ENCODE measurements at places on chromosomes 3 and 15.

DNA sequence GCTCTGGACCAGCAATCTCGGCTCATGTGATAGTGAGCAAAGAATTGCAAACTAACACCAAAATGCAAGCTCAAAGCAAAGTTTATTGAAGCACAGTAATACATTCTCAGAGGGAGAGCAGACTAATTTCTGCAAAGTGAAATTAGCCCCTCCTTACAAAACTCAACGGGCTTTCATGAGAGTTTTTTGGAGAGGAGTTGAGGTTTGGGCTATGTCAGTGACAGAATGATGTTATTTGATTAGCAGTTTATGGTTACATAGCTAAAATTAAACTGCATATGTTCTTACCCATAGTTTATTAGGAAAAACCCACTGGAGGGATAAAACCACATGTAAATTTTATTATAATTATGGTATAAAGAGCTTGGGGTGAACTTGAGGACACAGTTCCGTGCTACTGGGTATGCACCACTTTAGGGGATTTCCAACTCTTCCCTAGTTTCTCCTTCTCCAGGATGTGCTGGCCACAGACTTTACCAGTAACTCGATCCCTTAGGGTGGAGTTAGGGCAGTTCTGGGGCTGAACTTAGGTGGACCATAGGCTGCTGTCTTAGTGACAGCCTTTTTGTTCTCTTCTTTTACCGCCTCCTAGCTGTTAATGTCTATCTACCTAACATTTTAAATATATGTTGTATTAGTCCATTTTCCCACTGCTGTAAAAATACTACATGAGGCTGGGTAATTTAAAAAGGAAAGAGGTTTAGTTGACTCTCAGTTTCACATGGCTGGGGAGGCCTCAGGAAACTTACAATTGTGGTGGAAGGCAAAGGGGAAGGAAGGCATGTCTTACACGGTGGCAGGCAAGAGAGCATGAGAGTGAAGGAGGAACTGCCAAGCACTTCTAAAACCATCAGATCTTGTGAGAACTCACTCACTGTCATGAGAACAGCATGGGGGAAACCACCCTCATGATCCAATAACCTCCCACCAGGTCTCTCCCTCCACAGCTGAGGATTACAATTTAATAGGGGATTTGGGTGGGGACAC, 8.9 kb upstream of the AADACL2 start:
- DNase-seq, result no peak

DNA sequence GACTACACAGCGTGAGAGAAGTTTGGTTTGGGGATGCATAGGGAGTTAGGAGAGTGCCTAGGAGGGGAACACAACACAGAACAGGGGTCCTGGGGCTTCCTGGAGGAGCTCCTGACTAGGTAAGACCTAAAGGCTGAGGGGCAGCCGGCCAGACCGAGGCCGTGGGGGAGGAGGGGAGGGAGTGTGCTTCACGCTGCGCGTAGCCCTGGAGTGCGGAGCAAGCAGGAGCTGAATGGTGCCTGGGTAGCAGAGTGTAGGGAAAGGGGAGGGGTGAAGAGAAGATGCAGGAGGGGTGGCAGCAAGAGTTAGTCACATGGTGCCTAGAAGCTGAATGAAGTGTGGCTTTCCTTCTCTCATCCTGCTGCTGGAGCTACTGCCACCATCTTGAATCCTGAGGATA, 32.4 kb upstream of the HHATL start:
- no peak for DNase-seq

DNA sequence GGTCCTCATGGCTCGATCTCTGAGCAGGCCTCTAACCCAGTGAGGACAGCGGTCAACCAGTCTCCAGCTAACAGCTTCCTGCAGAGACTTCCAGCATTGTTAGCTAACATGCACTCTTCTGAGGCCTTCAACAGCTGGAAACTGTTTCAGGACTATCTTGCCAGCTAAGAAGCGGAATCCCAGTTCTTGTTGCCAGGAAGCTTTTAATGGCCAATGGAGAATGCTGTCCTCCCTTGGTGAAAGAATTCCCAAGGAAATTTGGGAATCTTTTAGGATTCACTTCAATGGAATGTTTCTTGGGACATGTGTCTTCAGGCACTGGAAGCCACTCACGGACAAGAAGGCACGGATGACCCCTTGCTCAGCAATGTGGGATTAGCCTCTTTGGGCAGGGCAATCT, 91.7 kb downstream of the CEMIP start:
- no peak for DNase-seq

DNA sequence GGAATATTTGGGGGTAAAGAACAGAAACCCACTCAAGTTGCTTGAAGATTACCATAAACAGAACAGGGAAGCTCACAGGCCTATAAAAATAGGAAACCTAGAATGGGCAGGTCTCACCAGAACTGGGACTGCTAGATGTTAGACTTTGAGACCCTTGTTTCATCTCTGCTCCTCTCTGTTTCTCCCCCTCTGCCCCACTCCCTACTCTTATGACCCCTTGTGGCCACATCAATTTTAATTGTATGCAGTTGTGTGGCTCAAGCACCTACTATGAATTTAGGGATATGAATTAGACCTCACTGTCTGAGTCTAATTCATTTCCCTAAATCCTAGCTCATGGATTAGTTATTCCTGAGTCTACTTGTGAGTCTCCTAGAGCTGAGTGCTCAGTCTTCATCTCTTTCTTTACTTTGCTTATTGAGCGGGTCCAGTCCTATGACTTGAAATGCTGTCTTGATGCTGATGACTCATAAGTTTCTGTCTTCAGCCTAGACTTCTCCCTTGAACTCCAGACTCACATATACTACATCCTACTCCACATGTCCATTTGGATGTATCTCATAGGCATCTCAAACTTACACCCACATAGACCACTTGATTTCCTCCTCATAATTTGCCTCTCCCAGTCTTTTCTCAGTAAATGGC, 78.7 kb downstream of the ITPR1 start:
- no peak for DNase-seq

DNA sequence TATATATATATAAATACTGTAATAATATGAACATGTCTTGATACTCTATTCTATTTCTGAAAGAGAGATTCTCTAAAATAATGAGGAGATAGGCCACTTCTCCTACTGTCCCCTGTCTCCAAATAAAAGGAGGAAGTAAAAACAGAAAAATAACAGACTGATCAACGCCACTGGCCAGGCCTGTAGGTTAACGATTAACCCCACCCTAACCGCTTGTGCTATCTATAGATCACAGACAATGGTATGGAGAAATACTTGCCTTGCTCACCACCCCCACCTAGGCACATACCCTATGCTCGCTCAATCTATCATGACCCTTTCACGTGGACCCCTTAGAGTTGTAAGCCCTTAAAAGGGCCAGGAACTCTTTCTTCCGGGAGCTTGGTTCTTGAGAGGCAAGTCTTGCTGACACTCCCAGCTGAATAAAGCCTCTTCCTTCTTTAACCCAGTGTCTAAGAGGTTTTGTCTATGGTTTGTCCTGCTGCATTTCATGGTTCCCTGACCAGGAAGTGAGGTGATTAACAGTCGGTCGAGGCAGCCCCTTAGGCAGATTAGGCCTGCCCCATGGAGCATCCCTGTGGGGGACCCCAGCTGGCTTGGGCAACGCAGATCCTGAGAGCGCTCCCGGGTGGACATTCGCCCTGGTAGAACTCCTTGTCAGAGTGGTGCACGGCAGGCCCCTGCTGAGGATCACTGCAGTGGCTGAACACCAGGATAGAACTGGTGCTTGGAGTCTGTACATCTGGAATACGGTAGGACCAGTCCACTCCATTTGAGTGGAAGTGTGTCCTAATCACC, 521.8 kb upstream of the CNTN3 start:
- no peak for DNase-seq

GRCh38 chr3:189304465-189305351, 132.9 kb downstream of the TPRG1 start:
- DNase-seq, result no peak

DNA sequence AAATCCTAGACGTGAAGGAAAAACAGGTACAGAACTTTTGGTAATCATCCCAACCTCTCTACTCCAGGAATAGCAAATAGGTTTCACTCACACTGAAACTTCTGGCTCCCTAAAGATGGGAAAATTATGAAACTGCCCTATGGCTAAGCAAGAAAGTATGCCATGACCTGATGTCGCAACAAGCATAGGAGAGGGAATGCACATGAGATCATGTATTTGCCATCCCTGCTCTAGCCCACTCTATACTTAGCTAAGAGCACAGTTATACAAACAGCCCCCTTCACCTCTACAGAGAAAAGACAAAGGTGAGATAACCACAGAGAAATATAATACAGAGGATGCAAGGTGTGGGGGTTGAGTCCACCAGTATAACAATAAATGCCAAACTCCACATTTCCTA, 102.7 kb downstream of the TBC1D5 start:
- DNase-seq, result no peak

- DNase-seq, result peak; percentile 72
Observed at GRCh38 chr15:40279437-40280141, 3.3 kb downstream of the ANKRD63 start.

GRCh38 chr3:76958274-76958673, 81.6 kb upstream of the ROBO2 start:
- no peak for DNase-seq

DNA sequence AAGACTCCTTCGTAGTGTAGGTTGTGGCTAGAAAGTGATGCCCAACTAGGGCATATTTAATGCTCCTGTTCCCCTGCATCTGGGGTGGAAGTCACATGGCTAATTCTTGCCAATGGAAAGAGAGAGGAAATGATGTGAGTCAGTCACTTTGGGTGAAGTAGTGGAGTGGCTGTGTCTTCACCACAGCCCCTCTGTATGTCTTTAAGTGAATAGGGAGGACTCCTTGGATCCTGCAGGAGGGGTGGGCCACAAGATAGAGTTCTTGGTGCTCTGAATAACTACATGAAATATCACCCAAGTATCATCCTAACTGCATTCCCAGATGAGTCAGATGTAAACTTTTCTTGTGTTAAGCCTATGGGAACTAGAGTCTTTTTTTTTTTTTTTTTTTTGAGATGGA, 17.8 kb upstream of the MB21D2 start:
- no peak for DNase-seq

DNA sequence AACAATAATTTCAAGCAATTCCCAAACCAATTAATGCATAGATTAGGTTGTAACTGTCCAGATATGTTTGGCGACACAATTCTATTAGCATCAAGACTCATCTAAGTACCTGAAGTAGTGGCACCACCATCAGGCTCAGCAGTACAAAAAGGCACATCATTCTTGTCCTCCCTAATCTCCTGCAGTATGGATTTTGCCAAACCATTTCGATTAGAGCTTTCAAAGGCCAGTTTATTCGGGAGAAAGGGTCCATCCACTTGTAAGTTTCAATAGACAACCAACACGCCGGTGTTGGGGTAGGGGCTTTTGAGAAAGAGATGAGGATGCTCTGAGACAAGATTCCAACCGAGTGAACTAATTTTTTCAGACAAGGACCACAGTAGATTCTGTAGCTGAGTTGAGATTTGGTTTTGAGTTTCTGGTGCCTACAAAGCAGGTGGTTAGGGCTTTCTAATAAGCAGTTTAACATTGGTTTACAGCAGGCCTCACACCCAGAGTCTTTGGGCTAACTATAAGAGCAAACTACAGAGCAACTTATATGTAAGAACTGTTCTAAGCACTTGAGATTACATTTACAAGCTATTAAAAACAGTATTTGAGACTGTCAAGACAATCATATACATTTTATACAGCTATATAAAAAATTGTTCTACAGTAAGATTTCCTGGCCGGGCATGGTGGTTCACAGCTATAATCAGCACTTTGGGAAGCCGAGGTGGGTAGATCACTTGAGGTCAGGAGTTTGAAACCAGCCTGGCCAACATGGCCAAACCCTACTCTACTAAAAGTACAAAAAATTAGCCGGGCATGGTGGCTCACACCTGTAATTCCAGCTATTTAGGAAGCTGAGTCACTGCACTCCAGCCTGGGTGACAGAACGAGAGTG, 4.5 kb downstream of the RPL22L1 start:
- no peak for DNase-seq

- no peak for DNase-seq
Observed at GRCh38 chr3:60027335-60027734, 977.5 kb upstream of the CFAP20DC start.

GRCh38 chr3:13727890-13728289, 152.0 kb downstream of the WNT7A start:
- DNase-seq, result no peak

DNA sequence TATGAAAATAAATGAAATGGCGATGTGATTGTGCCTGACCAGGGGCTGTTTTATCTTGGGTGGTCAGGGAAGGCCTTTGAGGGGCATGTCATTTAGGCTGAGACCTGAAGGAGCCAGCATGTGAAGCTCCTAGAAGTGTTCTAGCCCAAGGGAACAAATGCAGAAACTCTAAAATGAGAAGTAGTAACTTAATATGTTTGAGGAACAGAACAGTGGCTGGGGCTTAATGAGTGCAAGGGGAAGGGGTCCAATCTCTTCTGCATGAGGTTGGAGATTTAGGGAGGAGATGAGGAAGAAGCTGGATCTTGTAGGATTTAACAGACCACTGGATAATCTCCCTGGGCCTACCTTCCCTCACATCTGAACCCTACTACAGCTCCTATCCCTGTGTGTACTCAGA, 110.5 kb downstream of the AKAP13 start:
- no peak for DNase-seq

GRCh38 chr15:79311901-79312553, 1.1 kb downstream of the TMED3 start:
- no peak for DNase-seq

- DNase-seq, result no peak
Observed at GRCh38 chr3:157113832-157114505, 46.0 kb downstream of the CCNL1 start.

DNA sequence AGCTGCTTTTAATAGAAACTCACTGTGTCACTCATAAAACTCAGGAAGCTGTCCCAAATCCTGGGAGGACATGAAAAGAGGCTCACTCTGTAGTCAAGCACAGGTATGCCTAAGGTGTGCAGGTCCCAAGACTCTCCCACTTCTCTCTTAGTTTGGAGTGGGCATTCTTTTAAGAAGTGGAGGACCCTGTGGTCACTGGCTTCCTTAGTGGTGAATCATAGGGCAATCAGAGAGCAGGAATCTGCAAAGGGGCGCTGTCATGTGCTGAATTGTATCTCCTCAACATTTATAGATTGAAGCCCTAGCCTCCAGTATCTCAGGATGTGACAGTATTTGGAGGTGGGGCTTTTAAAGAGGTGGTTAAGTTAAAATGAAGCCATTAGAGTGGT, 47.2 kb upstream of the ZBTB38 start:
- no peak for DNase-seq

- no peak for DNase-seq
Observed at GRCh38 chr3:150469031-150469930, 61.2 kb downstream of the TSC22D2 start.

GRCh38 chr3:71780430-71780829, 4.5 kb downstream of the PROK2 start:
- no peak for DNase-seq

- DNase-seq, result no peak
Observed at GRCh38 chr15:51270706-51271105, 67.7 kb downstream of the CYP19A1 start.

DNA sequence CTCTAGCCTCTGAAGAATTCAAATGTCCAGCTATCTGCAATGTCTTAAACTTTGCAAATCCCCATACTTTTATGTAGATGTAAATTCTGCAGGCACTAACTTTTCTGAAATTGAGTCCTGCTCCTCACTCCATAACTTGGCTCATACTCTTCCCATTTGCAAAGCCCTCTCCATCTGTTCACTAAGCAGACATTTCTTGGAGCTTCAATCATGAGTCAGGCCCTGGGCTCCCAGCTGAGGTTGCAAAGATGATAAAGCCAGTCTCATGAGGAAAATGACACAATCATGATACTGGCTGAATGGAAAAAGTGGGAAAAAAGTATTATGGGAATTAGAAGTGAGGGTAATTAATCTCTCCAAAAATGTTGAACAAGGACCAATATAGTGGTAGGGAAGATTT, 507.6 kb downstream of the NR2F2 start:
- no peak for DNase-seq
